ENCODE measurements at places on chromosomes 1 and 21.
A peak's percentile ranks its signal among the peaks of the same experiment; 100 is the strongest.

GRCh38 chr1:51916587-51917405, 38.3 kb upstream of the NRDC start:
- DNase-seq, result no peak

GRCh38 chr1:209155546-209155945, 428.0 kb upstream of the CAMK1G start:
- no peak for DNase-seq

GRCh38 chr1:225474986-225475820, 47.4 kb upstream of the LBR start:
- peak; percentile 92 for DNase-seq

DNA sequence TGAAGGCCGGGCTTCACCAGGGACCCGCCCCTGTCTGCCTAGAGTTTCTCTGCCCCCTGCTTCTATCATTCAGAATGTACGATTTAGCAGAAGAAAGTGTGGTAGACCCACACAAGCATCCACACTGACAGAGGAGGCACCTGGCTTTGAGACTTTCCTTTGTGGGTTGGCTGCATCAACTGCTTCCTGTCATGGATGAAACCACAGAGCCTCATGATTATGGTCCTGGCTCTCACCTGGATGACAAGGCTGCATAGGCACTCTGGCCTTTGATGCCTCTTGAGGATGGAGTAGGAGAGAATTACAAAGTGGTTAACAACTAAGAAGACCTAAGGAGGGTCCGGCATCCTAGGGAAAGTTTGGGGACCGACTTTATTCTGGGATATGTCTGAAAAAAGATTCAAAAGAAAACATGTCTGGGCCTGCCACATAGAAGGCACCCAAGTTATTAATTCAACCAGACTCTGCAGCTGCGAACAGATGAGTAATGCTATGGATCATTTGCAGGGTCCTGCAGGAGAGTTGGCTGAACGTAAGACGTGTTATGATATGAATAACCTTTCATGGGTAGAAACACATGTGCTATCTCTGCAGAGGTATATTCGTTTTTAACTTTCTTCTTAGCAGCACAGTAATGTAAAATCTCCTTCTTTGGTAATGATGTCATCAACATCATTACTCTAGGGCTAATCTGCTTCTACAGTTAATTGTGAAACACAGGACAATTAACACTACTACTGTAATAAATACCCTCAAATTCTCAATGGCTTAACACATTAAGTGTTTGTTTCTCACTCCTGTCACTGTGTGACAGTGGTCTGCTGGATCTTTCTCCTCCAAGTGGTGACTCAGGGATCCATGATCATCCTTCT, 136.2 kb downstream of the SLC35F3 start:
- DNase-seq, result no peak

DNA sequence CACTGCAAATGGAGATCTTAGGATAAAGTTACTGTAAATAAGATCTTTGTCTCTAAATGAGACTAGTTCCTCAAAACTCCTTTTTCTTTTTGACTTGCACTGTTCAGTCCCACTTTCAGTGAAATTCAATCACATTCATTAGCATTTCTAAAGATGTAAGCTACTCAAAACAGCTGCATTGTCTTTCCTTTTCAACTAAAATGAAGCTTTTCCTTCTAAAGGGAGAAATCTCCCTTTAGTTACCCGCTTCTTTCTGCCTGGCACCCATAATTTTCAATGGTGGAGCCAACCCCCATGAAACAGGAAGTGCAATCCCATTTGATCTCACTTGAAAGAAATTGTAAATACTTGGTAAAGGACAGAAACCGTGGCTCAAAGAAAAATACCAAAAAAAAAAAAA, 387.4 kb upstream of the PKN2 start:
- no peak for DNase-seq

DNA sequence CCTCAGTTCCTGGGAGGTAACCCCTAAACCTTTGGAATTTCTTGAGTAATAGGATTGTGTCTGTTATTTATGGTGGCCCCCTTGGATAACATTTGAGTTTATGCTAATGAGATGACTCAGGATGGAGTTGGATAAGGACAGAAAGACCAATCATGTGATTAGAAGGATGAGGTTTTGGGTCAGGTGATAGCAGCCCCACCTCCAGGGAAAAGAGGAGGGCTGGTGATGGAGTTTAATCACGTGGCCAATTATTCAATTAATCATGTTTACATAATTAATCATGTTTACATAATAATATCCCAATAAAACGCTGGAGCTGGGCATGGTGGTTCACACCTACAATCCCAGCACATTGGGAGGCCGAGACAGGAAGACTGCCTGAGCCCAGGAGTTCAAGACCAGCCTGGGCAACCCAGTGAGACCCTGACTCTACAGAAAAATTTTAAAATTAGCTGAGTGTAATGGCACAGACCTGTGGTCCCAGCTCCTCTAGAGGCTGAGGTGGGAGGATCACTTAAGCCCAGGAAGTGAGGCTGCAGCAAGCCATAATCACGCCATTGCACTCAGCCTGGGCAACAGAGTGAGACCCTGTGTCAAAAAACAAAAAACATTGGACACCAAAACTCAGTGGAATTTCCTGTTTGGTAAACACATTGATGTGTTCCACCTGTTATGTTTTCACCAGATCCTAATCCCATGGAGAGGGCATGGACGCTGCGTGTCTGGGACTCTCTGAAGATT, 73.3 kb downstream of the NUP210L start:
- no peak for DNase-seq

DNA sequence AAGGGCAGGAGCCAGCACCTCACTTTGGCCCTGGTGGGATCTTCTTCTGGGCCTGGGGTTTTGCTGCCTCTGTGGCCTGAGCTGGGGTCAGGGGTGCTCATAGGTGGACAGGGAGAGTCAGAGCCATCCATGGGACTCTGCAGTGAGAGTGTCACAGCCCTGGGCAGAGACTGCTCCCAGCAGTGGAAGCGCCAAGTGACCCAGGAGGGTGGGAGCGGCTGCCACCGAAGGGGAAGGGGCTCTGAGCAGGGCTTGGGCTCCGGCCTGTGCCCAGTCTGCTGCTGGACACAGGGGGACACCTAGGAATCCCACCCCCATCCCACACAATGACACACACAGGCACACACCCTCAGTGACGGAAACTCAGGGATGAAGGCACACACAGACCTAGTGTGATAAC, 368 bp downstream of the CLCNKB start:
- no peak for DNase-seq

DNA sequence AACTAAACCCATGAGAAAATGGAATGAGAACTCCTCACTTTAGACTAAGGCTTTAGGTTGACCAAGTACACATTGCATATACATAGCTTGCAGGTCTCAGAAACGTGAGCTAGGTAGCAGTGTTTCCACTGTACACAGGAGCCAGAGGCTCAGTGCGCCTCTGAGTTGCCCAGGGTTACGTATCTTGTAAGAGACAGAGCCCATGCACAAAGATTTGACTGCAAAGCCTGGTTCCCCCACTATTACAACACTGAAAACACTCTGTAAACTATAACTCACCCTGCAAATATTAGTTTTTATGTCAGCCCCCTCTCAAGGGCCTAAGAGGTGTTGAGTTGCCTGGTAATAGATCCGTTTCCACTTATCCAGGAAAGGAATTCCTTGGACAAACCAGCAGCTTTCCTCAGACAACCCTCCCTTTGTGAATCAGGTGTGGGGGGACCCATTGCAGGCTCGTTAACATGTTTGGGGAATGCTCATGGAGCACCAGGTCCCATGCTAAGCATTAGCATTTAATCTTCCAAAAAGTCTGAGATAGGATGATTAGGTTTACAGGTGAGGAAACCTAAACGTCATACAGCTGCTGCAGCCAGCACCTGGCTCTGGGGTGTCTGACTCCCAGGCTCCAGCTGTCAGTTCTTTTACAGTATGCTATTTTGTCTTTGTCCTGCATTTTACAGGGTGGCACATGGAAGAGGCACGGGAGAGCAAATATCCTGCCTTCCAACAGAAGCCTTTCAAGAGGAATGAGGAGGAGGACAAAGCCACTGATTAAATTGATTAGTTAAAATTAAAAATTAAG, 25.7 kb downstream of the TENT5C start:
- no peak for DNase-seq

DNA sequence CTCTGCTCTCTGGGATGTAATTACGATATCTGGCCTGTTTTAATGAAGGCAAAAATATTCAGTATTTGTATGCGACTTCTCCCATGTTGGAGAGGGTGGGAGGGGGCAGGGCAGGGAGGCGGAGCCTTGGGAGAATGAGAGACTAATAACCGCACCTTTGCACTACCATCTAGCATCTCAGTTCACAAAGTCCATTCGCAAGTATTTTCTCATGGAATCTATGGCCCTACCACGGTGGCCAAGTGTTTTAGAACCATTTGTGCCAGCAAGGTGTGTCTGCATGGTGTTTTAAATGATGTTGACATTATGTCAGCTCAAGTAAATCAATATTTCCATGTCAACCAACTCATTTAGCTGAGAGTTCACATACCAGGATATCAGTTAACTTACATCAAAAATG, 14.3 kb upstream of the BLACAT1 start:
- DNase-seq, result no peak

DNA sequence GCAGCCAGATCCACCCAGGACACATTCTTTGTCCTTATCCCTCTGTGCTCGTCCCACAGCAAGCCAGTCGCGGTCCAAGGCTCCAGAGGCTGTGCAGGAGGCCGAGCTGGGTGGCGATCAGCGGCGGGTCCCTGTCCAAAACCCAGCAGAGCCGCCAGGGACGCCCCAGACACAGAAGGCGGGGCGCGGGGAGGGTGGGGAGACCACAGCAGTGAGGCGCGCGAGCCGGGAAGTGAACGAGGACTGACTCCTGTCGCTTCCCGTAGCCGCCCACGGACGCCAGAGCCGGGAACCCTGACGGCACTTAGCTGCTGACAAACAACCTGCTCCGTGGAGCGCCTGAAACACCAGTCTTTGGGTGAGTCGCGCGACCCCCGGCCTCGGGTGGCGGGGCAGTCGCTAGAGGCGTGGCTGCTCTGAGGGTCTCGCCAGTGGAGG, at the start of gene LGALS8:
LGALS8 (plus strand) TSS at position 279 of the 438 bp plus-strand sequence. CDS start 2,089 bp downstream, outside the sequence.
- DNase-seq, result peak; percentile 97

- DNase-seq, result no peak
Observed at GRCh38 chr1:117696561-117696960, 90.7 kb downstream of the TENT5C start.

GRCh38 chr1:53331446-53332185, 3.7 kb upstream of the LRP8 start:
- no peak for DNase-seq

- no peak for DNase-seq
Observed at GRCh38 chr1:174988539-174988938, 11.2 kb upstream of the CACYBP start.

DNA sequence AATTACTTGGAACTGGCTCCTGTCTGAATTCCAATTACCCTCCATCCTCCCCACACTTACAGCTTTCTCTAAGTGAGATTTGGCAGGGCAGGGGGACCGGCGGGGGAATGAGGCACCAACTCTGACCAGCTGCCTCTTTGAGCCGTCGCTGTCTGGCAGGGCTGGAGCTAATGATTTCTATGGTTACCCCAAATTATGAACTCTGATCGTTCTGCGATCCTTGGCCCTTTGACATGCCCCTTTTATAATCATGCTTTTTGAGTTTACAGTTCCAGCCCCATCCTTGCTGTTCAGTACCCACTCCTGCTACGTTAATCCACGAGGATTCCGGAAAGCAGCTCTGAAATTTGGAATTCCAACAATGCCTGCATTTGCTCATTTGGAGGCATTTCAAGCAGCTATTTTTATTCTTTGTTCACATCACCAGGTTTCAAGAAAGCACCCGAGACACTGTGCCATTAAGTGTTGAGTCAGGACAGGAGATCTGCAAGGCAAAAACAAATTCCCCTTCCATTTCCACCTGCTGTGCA, 54.6 kb upstream of the LBR start:
- peak; percentile 89 for DNase-seq

DNA sequence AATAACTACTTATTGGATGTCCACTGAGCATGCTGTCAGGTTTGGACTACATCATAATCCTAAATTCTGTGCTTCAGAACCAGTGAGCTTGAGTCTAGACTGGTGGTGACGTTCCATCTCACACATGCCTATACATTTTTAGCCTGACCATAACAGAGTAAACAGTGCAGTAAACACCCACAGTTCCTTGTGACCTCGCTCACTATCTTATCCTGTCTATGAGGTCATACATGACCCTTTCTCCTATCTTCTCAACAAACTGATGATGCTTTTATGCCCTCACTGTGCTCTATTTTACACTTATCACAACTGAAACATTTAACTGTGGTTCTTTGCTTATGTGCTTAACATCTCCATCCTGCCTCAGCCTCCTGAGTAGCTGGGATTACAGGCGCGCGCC, 91.2 kb downstream of the ENAH start:
- DNase-seq, result no peak

- DNase-seq, result no peak
Observed at GRCh38 chr1:222038971-222039370, 297.1 kb upstream of the DUSP10 start.

GRCh38 chr1:218207194-218207593, 77.9 kb upstream of the RRP15 start:
- no peak for DNase-seq

GRCh38 chr1:201253411-201253810, 29.9 kb upstream of the PKP1 start:
- peak; percentile 84 for DNase-seq

GRCh38 chr1:18629659-18630510, 761 bp upstream of the PAX7 start:
- no peak for DNase-seq

GRCh38 chr1:59468828-59469428, 172.0 kb downstream of the FGGY start:
- no peak for DNase-seq

DNA sequence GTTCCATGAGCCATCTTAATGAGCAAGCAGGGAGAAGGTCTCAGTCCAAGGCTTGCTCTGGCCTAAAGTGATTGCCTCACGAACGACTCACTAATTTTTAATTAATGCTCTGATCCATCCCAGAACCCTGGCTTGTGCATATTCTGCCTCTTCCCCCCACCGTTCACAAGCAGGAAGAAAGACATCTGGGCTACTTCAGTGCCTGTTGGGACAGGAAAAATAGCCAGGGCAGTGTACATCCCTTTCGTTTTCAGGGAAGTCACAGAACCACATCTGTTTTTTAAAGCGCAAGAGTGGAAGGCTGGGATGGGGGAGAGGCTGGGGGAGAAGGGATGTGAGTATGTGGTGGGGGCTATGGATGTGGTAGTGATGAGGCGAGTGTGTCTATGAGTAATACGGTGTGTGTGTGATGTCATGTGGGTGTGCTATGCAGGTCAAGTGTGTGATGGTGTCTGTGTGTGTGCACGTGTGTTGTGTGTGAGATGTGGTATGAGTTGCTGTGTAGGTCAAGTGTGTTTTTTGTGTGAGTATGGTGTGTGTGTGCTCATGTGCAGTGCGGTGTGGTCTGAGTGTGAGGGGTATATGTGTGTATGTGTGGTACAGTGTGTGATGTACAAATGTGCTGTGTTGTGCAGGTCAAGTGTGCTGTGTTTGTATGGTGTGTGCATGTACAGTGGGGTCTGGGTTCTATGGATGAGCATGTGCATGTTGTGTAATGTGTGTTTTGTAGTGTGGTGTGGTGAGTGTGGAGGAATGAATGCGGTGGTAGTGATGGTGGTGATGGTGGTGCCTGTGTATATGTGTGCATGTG, 64.9 kb upstream of the SYT6 start:
- no peak for DNase-seq

Measured in esophagus muscularis mucosa (tissue), 4 donors.